IPS-NIHi11 (cell line): ENCODE measurements at places on chromosomes 16 and 17.

DNA sequence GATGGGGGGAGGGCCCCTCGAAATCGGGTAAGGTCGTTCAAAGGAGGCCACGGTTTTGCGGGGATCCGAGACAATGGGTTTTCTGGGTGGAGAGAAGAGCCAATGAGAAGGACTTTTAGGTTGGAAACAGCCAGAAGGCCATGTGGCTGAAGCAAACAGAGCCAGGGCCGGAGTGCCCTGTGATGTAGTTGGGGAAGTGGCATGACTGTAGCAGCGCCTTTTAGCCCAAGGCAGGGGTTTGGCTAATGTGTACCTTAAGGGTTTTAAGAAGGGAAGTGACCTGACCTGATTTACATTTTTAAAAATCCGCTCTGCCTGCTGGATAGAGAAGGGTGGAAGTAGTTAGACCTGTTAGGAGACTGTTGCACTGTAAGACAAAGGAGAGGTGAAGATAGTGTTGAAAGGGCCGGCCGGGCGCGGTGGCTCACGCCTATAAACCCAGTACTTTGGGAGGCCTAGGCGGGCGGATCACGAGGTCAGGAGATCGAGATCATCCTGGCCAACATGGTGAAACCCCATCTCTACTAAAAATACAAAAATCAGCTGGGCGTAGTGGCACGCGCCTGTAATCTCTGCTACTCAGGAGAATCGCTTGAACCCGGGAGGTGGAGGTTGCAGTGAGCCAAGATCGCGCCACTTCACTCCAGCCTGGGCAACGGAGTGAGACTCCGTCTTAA lies 1.0 kb downstream of the LYRM1 start:
- DNase-seq: peak; percentile 52

GRCh38 chr16:14289692-14290340 lies 218.7 kb downstream of the MRTFB start:
- DNase-seq: peak; percentile 75

DNA sequence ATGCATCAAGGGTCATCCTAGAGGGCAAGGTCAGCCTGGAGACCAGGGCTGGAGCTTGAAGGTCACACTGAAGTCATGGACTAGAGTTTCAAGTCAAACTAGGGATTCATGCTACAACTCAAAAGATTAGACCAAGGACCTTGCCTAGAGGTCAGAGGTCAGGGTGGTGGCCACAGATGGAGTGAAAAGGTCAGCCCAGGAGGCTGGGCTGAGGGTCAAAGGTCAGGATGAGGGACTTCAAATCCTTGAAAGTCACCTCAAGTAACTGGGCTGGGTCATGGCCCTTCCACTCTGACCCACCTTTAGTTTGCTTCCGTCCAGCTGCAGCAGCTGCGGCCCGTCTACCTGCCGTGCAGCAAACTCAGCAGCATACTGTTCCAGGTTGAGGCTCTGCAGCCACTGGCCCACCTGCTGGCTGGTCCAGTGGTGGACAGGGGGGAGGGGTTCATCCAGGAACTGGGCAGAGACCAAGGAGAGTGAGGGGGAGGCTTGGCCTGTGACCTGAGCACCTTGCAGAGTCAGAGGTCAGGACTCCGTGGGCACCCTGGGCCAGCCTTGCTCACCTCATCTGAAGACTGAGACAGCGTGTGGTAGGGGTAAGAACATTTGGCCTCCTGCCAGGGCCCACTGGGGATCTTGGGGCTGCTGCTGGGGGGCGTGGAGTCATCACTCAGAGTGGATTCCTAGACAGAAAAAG lies 16.2 kb downstream of the SAMD14 start:
- DNase-seq: no peak

DNA sequence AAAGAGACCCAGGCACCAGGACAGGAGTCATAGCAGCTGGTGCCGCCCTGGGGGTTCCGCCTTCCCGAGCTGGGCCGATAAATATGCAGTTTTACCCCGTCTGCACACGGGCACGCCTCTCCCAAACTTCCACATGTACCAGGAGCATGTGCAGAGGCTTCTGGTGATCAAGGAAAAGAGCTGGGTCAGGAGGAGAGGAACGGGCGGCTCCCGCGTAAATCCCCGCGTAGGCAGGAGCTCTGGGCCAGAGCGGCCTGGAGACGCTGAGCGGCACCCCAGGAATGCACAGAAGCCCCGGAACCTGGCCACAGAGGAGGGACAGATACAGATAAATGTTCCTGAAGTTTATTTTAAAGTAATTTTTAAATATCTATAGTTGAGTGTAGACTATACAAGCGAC lies 46.6 kb upstream of the METRNL start:
- DNase-seq: no peak

DNA sequence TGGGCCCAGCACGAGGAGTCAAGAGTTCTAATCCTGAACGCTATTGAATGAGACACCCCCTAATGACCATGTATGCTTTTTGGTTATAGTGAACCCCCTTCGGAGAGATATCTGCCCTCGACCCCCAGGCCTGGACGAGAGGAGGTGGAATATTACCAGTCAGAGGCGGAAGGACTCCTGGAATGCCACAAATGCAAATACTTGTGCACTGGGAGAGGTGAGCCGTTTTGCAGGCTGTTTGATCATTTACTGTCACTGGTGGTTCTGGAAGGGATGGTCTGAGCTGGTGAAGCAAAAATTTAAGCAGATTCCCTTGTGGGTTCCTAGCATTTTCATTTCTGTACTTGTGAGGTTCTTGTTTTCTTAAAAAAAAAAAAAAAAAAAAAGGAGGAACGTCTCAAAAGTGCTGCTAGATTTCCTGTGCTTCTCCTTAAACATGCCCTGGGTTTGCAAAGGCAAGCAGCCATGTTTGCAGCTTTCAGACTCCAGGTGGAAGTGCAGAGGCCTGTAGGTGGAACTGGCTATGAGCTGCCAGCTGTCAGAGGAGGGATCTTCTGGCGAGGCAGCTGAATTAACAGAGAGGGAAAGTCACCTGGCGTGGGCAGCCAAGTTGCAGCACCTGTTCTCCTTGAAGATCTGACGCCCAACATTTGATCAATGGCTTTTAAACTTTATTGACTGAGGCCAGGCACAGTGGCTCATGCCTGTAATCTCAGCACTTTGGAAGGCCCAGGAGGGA lies 3.5 kb downstream of the MARVELD3 start:
- no peak for DNase-seq

DNA sequence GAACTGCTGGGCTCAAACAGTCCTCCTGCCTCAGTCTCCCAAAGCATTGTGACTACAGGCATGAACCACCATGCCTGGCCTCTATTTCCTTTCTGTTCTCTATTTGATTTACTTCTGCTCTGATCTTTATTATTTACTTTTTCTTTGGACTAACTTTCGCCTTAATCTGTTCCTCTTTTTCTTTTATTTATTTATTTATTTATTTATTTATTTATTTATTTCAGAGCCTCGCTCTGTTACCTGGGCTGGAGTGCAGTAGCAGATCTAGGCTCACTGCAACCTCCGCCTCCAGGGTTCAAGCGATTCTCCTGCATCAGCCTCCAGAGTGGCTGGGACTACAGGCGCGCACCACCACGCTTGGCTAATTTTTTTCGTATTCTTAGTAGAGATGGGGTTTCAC lies 1158.3 kb upstream of the GOT2 start:
- no peak for DNase-seq

GRCh38 chr16:53090591-53091411 lies 36.0 kb downstream of the CHD9 start:
- no peak for DNase-seq

- DNase-seq: no peak
These were observed 4.5 kb downstream of the MFSD6L start for GRCh38 chr17:8794636-8795035.

GRCh38 chr16:66444049-66444481 lies 17.0 kb downstream of the BEAN1 start:
- no peak for DNase-seq

- no peak for DNase-seq
These were observed 759.9 kb downstream of the KCNJ2 start for GRCh38 chr17:70929226-70929625.

DNA sequence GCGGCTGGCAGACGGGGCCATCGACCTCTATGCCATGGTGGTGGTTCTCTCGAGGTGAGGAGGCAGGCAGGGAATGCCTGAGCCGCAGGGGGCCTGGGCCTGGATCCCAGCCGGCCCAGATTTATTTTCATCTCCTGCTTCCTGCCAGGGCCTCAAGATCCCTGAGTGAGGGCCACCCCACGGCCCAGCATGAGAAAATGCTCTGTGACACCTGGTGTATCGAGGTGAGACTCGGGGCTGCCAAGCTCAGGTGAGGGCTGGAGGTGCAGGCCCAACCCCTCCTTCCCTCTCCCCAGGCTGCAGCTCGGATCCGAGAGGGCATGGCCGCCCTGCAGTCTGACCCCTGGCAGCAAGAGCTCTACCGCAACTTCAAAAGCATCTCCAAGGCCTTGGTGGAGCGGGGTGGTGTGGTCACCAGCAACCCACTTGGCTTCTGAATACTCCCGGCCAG lies 4.9 kb downstream of the ACADVL start:
- no peak for DNase-seq

- peak; percentile 66 for DNase-seq
These were observed 12.7 kb upstream of the ARHGAP23 start for GRCh38 chr17:38415250-38416194.

DNA sequence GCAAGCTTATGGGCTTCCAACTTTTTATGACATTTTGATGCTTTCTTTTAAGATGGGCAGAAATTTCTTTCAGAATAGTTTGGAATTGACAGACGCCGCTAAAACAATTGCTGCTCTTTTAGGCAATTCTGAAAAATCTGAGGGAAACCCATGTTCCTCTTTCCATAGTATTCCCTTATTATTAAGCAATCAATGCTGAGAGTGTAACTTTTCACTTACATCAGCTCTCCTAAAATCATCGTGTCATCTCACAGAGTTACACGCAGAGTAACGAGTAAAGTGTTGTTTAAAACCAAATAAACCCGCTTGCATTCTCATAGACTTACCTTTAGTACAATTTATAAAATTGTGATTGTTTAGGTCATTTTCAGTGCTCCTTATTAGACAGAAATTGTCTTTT lies 150.6 kb downstream of the MAF start:
- no peak for DNase-seq

- DNase-seq: no peak
These were observed 50.4 kb downstream of the CENPV start for GRCh38 chr17:16302856-16303255.

DNA sequence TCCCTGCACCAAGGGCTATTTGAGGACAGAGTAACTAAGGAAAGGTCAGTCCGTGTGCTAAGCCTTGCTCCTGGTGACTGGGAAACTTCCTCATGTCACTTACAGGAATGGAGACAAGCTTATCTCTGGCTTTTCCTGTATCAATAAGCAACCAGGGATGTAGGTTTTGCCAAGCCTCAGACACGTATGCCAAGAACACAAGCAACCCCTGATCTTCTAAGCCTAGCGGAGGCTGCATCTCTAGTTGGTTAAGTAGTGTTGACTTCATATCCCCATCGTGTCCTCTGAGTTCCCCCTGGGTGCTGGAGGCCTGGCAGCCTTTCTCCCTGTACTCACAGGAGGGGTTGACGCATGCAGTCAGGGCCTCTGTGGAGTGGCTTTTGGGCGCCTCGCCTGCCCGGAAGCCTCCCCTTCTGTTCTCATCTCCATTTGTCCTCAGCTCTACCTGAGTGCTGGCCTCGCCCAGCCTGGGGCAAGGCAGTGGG lies 1.4 kb upstream of the C1QTNF1 start:
- no peak for DNase-seq

- DNase-seq: no peak
These were observed 82.4 kb upstream of the KIF2B start for GRCh38 chr17:53740312-53740711.

GRCh38 chr16:52433643-52434042 lies 113.3 kb downstream of the TOX3 start:
- DNase-seq: no peak

DNA sequence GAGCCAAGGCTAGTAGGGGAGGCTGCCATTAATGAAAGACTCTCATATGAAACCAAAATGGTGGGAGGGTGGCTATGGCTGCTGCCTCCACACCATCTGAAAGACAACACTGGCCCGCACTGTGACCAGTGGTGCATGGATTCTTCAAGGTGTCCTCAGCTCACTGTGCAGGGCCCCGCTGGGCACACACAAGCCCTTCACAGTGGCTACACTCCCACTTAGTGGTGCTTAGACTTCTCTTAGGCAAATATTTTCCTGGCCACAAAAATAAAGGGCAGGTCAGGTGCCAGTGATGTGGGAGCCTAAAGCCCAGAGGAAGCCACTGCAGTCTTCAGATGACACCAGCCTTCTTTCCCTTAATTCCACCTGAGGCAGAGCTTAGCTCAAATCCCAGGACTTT lies 38.1 kb upstream of the IRX3 start:
- DNase-seq: no peak

- no peak for DNase-seq
These were observed 4.9 kb downstream of the POLG2 start for GRCh38 chr17:64491994-64492393.

- DNase-seq: no peak
These were observed 19.7 kb upstream of the PIK3R5 start for GRCh38 chr17:8985054-8985701.

GRCh38 chr16:69565671-69566239 lies at the start of gene NFAT5:
TSS of gene NFAT5 (plus strand) at chr16:69565966. CDS start at chr16:69566302, 336 bp downstream.
- DNase-seq: peak; percentile 91

- no peak for DNase-seq
These were observed 66.4 kb downstream of the MYH11 start for GRCh38 chr16:15790458-15790857.

GRCh38 chr16:82741073-82741615 lies 114.4 kb downstream of the CDH13 start:
- DNase-seq: no peak

- no peak for DNase-seq
These were observed 15.0 kb downstream of the NSMCE1 start for GRCh38 chr16:27253526-27253930.

GRCh38 chr17:44402564-44403172 lies 13.2 kb upstream of the ITGA2B start:
- no peak for DNase-seq

DNA sequence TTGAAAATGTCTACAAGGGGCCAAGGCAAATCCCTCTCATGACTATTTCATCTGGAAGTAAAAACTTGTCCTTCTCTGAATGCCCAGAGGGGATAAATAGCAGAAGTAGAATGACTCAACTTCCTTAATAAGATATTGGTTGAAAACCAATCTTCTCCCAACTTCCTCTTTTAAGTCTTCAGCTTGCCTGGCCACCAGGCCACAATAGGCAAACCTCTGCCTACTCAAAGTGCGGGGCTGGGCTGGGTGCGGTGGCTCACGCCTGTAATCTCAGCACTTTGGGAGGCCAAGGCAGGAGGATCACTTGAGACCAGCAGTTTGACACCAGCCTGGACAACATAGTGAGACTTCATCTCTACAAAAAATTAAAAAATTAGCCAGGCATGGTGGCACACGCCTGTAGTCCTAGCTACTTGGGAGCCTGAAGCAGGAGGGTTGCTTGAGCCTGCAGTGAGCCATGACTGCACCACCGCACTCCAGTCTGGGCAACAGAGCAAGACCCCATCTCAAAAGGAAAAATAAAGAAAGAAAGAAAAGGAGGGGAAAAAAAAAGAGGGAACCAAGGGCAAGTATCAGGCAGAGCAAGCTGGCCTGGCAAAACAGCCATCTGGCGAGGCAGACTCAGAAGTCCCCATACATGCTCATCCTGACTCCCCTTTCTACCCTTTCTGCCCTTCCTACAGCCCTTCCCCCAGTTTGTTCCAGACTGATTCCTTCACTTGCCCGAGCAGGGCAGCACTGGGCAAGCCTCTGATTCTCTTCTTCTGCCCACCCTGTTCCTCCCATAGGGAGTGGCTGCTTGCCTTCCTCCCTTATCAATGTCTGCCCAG lies 20.6 kb downstream of the MAP3K14 start:
- no peak for DNase-seq
